ENCODE measurements at places on chromosomes 3 and 15.

DNA sequence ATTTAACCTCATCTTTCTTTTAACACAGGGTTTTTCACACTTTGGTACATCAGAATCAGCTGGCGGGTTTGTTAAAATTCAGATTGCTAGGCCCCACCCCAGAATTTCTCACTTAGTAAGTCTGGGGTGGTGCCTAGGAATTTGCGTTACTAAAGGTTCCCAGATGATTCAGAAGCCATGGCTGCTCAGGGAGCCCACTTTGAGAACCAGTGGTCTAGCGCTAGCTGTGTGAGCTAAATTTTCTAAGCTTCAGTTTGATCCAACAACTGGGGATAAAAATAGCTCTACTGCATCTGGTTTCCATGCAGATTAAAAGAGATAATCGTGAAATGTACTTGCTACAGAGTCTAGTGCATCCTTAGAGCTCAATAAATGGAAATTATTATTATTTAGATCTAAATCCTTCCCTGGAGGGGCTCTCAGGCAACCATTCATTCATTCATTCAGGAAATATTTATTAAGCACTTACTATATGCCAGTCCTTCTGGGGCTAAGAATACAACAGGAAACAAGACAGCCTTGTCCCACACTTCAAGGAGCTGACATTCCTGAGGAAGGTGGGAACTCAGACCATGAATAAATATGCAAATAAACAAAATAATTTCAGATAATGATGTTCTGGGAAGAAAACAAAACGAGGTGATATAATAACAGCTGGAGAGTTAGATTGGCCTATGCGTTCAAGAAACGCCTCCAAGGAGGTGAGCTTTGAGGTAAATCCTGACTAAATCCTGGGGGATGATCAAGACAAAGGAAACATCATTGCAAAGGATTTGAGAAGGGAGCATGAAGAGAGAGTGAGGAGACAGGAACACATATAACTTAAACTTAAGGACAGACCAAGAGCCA lies 3.9 kb upstream of the CIDEC start:
- no peak for DNase-seq

DNA sequence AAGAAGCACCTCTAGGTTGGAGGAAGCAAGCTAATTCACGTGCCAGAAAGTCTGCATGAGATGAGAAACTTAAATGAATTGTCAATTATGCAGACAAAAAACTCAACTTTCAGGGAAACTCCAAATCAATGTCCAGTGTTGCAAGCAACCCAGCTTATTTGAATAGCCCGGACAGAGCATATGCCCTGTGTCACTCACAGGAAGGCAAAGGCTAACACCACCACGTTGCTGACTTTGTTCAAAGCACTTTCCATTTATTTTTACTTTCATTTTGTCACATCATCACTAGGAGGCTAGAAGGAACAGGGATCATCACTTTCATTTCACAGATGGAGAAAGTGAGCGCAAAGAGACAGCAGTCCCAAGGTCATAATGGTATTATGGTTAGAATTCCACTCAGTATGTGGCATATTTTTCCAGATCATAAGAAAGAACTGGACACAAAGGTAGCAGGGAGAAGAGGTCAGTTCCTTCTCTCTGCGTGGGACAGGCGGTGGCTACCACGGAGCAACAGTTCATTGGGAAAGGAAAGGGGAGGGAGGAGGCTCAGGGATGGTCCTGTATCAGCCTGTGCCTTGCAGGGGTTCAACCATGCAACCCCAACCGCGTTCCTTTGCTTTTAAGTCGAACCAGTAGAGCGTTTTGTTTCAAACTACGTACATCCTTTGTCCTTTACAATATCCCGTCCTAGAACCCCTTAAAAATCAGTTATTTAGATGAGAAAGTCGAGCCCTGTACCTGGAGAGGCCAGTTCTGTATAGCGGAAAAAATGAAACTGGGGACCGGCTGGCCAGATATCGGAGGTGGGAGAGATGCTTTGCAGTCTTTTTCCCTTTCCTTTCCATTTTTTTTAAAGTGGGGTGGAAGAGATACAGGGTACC lies 1.1 kb downstream of the HEG1 start:
- no peak for DNase-seq

GRCh38 chr3:140763532-140763931 lies 85.7 kb downstream of the TRIM42 start:
- no peak for DNase-seq

GRCh38 chr3:37375184-37376127 lies 201.1 kb upstream of the LRRFIP2 start:
- DNase-seq = no peak

DNA sequence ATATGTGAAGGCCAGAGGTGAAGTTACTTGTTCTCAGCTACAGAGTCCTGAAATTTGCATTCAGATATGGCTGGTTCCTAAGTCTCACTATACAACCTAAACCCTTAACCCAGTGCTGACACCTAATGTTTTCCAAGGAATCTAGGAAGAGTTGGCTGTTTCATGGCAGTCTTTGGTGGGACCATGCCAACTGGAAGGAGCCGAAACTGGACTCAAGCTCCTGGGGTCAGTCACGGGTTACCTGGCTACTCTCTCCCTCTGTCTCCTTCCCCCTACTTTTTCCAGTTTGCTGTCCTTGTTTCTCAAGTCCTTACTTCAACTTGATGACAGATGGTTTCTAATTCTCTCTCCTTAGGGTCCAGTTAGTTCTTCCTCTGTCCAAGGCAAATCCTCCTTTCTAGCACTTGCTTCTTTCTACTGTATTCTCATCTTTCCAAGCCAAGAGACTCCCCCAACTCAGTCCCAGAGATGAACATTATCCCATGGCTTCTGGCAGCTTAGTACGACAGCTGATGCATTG lies 88.6 kb upstream of the COL6A5 start:
- no peak for DNase-seq

GRCh38 chr3:131551761-131552160 lies 49.0 kb upstream of the MRPL3 start:
- no peak for DNase-seq
